ENCODE measurements at places on chromosomes 13 and 19. TPM values are rescaled to one million over a fixed set of nuclear protein-coding genes. Genes with fewer than 3 reads are reported as not detected.
A peak's percentile ranks its signal among the peaks of the same experiment; 100 is the strongest.

DNA sequence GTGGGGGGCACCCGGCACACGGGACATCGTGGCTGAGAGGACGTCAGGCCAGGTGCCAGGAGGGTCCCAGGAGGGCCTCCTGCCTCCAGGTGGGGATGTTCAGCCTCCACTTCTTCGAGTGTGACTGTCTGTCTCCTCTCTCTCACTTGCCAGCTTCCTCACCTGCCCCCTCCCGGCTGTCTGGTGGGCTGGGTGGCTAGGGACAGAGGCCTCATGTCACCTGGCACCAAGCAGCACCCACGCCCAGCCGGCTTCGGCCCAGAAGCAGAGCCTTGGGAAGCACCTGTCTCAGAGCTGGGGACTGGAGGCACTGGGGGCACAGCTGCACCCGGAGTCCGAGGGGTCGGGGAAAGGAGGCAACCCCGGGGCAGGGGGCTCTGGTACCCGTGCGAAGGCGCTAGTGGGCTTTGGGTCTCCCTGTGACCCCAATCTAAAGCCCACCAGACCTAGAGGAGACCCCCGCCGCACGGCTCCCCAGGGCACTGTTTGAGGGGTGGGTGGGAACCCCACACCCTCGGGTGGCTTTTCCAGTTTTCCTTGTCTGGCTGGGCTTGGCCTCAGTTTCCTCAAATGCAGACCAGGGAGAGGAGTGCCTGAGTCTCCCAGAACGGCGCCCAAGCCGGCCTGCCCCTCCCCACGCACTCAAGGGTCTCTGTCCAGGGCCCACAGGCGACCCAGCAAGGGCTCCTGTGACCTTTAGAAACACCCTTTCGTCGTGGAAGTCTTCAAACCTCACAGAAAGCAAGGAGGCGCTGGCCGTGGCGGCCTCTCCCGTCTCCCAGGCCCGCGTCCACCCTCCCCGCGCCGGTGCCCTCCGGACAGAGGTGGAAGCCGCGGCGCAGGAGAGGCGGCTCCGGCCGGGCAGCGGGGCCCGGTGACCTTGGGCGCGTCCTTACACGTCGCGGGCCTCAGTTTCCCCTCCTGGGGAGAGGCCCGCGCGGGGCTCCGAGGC is 664 bp upstream of the HCN2 start:
- DNase-seq: no peak

DNA sequence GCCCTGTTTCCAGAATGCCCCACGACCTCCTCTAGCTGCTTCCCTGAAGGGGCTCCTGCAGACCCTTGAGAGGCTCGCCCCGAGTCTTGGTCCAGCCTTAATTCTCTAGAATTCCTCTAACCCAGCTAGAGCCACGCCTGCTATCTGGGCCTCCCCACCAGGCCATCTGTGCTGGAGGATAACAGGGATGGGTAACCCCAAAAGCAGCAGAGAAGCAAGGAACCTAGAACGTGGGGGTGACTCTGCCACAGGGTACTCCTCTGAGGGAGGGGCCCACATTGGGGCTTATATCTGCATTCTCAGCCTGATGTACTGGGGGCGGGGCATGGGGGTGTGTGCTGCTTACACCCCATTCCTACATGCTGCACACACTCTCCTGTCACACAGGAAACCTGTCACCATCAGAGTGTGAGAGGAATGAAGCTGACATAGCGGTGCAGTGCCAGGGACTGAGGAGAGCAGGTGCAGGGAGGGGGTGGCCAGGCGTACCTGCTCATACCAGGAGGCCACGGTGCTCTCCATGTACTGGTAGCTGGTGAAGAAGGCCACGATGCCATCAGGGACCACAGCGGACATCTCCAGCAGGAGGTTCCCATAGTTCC is 13.8 kb downstream of the KLC3 start:
- no peak for DNase-seq

DNA sequence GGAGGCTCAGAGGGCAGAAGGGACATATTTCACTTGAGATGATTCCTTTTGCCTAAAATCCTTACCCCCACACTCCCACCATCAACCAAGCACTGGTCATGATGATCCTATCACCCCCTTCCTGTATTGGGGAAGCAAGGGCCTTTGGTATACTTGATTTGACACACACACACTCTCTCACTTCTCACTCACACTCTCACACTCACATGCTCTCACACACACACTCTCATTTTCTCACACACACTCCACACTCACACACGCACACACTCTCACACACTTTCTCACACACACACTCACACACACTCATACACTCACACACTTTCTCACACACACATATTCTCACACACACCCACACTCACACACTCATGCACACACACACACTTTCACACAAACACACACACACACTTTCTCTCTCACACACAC is 8.6 kb downstream of the RGCC start:
- DNase-seq: no peak

DNA sequence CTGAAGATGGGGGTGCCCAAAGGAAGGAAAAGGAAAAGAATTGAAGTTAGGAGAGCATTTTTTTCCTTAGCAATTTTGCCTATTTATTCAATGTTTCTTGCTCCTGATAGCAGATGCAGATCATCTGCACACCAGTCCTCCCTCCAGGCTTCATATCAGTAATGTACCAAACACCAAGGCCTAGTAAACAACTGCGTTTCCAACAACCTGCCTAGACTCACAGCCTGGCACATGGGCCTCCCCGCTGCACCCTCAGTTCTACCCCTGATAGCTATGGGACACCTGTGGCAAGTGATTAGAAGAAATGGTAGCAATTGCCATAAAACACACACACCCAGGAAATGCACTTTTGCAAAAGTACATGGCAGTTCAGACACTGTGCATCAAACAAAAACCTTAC is 30.4 kb upstream of the HMGB1 start:
- DNase-seq: no peak

DNA sequence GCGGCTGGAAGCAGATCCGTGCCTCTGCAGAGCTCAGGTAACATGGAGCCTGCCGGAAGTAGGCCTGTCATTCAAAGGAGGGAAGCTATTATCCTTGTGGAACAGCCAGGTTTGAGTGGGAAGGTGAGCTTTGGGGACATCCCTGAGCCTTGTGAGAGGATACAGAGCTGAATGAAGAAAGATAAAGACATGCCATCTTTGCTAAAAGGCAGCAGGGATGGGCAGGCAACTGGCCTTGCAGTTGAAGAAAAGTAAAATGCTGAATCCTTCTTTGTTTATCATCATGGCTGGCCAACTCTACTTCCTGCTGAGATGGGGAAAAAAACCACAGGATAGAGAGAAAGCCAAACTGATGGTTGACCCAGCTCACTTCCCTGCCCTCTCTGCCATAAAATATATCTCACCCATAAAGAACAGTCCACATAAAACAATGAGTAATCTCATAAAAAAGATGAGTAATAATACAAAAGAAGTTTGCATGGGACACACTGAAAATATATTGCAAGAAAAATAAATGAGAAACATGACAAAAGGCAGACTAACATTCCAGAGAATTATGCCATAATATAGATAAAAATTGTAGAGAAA is 226.3 kb downstream of the DLEU7 start:
- DNase-seq: no peak

- DNase-seq: no peak
Measured at GRCh38 chr19:56689198-56689597, 17.6 kb upstream of the ZNF835 start.

DNA sequence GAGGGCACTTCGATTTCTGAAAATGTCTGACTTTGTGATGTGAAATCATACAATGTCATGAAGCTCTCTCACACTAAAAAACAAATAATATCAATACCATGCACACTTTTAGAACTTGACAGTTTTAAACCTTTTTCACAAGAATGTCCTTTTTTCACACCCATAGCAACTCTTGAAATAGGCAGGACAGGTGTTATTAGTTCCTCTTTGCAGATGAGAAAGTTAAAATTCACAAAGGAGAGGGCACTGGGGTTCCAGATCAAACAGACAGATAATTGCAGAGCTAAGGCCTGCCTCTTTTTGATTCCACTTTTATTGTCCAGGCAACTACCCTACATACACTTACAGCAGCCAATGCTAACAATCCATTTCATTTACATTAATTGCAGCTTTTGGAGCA is 142.8 kb downstream of the KLF12 start:
- DNase-seq: no peak

DNA sequence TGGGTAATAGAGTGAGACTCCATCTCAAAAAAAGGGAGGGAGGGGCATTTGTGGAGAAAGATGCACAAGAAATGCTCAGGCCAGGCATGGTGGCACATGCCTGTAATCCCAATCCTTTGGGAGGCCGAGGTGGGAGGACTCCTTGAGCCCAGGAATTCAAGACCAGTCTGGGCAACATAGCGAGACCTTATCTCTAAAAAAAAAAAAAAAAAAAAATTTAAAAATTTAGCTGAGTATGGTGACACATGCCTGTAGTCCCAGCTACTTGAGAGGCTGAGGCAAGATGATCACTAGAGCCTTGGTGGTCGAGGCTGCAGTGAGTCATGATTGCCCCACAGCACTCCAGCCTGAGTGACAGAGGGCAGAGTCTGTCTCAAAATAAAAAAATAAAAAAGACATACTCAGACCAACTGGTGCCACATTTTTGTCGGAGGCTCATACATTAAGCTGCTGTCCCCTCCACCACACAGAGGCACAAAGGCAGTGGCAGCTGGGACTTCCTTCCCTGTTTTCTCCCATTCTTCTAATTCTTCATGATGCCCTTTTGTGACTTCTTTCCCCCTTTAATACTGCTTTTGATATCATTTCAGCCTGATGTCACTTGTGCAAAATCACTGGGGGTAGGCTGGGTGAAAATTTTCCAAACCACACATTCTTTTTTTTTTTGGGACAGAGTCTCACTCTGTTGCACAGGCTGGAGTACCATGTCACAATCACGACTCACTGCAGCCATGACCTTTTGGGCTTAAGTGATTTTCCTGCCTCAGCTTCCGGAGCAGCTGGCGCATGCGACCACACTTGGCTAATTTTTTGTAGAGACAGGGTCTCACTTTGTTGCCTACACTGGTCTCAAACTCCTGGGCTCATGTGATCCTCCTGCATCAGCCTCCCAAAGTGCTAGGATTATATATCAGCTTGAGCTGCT is 26.8 kb upstream of the CXCL17 start:
- no peak for DNase-seq

DNA sequence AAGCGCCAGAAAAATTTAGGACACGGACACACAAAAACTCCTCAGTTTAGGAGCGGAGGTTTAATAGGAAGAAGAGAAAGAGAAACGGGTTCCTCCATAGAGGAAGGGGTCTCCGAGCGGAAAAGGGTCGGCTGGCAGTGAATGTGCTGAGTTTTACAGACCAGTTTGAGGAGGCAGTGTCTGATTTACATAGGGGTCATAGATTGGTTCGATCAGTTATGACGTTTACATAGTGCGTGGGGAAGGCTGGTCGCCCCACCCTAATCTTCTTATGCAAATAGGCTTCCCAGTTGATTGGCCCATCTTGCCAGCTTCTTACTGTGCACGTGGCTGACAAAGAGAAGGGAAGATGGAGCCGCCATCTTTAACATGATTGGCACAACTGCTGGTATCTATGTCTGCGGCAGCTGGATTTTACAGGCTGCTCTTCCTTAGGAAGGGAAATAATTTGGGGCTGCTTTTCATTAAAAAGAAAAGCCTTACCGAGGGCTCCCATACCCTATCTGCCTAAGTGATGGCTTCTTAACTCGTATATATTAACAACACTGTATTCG is 1.2 kb upstream of the ZNF225 start:
- DNase-seq: peak; percentile 6

GRCh38 chr19:32767951-32768679 is 48.5 kb downstream of the TDRD12 start:
- no peak for DNase-seq

- DNase-seq: no peak
Measured at GRCh38 chr13:113192279-113192678, 16.2 kb downstream of the PCID2 start.

GRCh38 chr13:53405616-53406015 is 377.0 kb downstream of the OLFM4 start:
- no peak for DNase-seq

DNA sequence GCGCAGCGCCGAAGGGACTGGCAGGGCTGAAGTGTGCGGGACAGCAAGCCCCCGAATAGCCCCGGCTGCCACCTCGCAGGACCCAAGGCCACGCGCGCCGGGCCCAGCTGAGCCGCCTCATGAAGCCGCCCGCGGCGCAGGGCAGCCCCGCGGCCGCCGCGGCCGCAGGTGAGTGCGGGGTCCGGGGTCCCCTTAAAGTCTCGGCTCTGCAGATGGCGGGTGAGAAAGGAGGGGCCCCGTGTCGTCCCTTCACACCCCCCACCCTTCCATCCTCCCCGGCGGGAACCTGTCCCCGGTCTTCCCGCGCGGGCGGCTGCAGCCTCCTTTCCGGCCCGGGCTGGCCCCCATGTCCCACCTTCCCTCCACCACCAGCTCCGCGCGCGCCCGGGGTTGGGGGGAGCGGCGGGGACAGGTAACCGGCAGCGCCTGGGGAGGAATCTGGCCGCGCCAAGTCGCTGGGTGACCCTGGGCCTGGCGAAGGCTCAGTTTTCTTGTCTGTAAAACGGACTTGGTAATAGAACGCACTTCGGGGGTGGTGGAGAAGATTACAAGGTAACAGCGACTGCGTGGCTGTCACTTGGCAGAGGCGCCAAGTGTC is 338 bp downstream of the RGCC start:
- no peak for DNase-seq

DNA sequence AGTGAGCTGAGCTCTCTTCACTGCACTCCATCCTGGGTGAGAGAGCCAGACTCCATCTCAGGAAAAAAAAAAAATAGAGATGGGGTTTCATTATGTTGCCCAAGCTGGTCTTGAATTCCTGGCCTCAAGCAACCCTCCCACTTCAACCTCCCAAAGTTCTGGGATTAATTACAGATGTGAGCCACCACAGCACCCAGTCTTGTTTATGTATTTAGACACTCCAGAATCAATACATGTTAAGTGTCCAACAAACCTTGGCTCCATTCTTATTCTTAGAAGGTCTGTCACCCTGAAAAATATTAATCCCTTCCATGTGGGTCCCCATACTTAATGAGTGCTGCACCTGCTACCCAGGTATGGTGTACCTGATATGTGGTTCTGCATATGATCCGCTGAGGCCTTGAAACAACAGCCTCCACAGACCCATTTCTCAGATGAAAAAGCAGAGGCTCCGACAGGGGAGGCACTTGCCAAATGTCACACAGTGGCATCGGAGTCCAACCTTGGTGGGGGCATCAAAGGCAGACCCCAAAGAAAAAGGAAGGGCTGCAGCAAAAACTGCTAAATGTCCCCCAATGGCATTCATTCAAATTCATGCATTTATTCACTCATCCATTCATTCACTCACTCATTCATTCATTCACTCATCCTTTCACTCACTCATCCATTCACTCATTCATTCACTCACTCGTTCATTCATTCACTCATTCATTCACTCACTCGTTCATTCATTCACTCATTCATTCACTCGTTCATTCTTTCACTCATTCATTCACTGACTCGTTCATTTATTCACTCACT is 16.7 kb downstream of the TICAM1 start:
- no peak for DNase-seq

Gene FXYD3
- 22.8 TPM for total RNA-seq

Gene OR4F17
- not detected for total RNA-seq

Gene CNFN
- total RNA-seq: 0.85 TPM

Gene FGF22
- total RNA-seq: not detected

Gene URAD
- 0.38 TPM for total RNA-seq

Gene OR7C2
- not detected for total RNA-seq

All from thymus (tissue), 14 donors.